Stimulated activated naive B cell treated with anti-CD40 and anti-IgM and Interleukin-4, amounts not matched to agents 10 μg/mL and 1 μg/mL and 100 μg/mL, for 72 hours (primary cell): ENCODE measurements at places on chromosomes 6 and 20.

- DNase-seq = no peak
These were observed 476 bp downstream of the SNRPC start for GRCh38 chr6:34757687-34758274.

DNA sequence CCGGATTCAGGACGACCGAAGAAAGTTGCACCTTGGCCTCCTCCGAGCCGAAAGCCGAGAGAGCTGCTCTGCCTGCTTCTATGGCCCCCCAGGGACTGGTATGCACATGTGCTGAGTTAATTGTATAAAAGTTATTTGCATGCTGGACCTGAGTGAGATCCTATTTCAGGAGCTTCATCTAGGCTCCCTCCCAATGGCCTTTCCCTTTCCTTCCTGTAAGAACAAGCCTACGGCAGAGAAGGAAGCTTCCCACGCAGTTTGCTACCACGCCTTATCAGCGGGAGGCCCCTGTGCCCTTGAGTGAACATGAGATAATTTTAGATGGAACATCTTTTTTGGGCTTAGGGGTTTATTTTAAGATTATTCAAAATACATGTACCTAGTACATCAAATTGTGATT, 65.9 kb downstream of the RIN2 start:
- no peak for DNase-seq

GRCh38 chr20:2234598-2235191, 61.1 kb upstream of the TGM3 start:
- no peak for DNase-seq

DNA sequence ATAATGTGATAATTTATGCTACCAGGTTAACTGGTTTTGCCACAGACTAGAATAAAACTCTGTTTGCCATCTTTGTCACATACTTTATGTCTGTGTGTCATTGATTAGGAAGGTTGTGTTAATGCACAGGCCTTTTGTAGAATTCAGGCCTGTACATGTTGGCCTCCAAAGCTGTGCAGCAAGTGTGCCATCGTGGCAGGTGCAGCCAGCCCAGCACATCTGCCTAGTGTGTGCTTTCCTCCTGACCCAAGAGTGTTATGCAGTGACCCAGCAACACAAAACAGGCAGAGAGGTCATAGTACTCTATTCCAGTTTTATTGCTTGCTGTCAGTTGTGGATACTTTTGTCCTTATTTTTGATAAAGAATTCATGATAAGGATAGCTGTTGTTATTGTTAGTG, 3.7 kb downstream of the MAP3K4 start:
- DNase-seq = no peak

GRCh38 chr6:46350714-46351113, 140.5 kb downstream of the RCAN2 start:
- no peak for DNase-seq

GRCh38 chr6:2752477-2753109, 1.9 kb upstream of the MYLK4 start:
- no peak for DNase-seq

GRCh38 chr20:22810626-22811569, 224.2 kb upstream of the SSTR4 start:
- DNase-seq = no peak

- DNase-seq = no peak
These were observed 736.9 kb upstream of the MARCKS start for GRCh38 chr6:113120224-113120581.

DNA sequence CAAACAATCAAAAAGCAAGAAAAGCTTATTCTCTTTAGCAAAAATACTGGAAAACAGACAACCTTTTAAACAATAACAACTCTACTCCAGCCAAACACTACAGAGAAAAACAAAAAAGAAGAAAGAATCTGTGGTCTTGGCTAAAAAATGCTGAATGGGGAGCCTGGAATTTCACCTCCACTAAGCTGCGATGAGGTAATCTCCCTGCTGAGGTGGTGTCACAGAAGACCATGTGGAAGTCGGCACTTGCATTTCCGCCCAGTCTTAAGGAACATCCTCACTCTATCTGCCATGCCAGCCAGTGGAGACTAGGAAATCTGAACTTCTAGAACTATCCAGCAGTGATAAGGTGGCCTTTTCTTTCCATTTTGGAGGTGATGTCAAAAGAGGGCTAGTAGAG, 1026.8 kb upstream of the EPHA7 start:
- no peak for DNase-seq

DNA sequence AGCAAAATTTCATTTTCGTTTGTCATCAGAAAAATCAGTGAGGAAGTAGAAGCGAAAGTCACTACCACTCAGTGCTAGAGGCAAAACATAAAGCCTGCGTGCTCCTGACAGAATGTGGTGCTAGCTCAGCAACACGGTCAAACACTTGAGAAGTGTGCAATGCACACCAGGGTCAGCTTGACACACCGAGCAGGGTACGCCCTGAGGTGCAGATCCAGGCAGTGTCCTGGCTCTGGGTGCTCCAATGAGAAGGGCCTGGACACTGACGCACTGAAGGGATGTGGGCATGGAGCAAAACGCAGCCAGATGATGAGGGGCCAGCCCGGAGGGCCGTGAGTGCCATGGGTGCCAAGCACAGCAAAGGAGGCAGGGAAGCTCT, 5.9 kb downstream of the RNASET2 start:
- peak; percentile 18 for DNase-seq

GRCh38 chr20:1060985-1061384, 57.4 kb upstream of the PSMF1 start:
- no peak for DNase-seq

- DNase-seq = no peak
These were observed 11.9 kb downstream of the ADGRF4 start for GRCh38 chr6:47710295-47710694.

DNA sequence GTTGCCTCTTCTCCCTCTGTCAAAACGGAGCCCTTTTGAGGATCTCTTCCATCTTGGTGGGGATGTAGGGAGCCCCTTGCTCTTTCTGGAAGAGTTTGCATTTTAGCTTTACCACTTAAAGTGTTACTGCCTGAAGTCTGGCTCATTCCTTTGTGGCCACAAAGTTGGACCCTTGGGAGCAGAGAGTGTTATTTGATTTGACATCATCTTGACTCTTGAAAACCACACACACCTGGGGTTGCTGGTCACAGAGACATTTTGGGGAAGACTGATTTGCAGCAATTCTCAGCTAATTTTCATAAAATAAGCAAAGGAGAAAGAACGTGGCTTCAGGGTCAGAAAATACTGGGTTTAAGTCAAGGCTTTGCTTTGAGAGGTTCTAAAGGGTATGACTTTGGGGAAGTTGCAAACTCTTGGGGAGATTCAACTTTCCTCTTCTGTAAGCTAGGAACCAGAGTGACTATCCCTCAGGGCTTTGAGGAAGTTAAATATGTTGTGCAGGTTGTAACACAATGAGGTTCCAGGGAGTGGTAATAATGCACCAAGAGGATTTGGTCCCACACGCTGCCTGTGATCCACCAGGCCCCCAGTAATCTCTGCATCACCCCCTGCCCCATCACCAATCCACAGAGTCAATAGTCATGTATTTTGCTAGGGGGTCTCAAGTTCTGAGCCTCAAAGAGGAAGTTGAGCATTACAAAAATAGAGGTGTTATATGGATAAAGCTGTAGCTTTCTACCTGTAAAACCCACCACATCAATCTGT, 141.6 kb upstream of the SLC24A3 start:
- DNase-seq = peak; percentile 28

GRCh38 chr6:158760618-158761250, 58.4 kb downstream of the EZR start:
- DNase-seq = no peak

- DNase-seq = no peak
These were observed 33.5 kb upstream of the LRFN2 start for GRCh38 chr6:40620574-40621240.

- DNase-seq = no peak
These were observed 9.3 kb downstream of the SLC9A8 start for GRCh38 chr20:49821870-49822331.

GRCh38 chr6:8944548-8944947, 509.2 kb upstream of the SLC35B3 start:
- no peak for DNase-seq

- no peak for DNase-seq
These were observed 25.0 kb downstream of the CYB5R4 start for GRCh38 chr6:83884523-83884922.

DNA sequence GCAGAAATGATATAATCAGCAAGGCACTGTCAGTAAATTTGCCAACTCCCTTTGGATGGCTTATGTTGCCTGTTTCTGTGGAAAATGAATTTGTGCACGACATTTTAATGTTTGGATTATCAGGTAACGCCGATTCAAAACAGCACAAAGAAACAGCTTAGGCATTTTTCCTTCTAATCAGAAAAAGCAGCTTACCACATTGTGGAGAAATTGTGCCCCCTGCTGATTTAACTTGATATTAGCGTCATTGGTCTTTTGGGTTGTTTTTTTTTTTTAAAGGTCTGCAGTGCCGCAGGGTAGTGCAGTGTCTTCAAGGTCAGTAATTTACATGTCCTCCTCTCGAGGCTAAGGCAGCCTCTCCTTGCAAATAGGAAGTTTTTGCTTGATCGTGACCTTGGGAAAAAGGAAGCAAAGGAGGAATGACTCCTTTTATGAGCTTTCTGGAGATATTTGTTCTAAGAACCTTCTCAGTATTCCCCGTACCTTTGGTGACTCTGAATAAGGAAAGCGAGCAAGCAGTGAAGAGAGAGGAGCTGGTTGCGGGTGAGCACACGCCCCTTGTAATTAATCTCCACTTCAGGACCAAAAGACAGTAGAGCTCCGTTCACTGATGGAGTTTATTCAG, 79.1 kb downstream of the ELOVL4 start:
- DNase-seq = peak; percentile 6

GRCh38 chr6:151451417-151451949, 443 bp downstream of the RMND1 start:
- DNase-seq = no peak

DNA sequence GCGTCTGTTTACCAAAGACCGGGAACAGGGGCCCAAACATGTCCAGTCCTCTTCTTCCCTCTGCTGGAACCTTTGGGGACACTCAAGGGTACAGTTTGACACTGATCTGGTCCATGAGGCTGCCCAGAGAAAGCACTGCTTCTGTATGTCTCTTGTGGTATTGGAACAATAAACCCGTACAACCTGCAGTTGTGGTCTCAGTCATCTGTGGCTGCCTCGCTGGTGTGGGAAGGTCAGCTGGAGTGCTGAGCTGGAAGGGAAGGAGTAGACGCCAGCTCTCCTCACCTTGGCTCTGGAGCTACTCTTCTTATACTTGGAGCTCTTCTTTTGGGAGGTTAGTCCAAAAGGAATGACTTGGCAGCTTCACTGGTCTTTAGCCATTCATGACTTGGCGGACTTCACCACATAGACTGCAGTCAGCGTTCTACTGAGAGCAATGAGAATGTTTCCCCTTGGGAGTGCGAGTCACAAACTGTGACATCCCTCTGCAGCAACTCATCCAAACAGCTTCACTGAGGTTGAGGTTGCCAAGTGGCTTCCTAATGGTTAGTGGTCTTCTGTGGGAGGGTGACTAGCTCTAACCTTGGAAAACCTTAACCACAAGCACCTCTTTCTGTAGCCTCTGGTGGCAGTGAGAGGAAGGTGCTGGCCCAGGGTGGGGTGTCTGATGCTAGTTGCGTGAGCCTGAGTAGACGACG, 81.2 kb downstream of the ASXL1 start:
- DNase-seq = peak; percentile 69

- DNase-seq = no peak
These were observed 344.7 kb downstream of the CDH26 start for GRCh38 chr20:60302875-60303274.

DNA sequence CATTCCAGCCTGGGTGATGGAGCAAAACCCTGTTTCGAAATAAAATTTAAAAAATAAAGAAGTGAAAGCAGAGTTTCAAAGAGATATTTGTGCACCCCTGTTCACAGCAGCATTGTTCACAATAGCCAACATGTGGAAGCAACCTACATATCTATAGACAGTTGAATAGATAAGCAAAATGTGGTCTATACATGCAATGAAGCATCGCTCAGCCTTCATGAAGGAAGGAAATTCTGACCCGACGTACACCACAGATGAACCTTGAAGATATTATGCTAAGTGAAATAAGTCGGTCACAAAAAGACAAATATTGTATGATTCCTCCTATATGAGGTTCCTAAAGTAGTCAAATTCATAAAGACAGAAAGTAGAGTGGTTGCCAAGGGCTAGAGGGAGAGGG, 6.5 kb upstream of the NCOA6 start:
- DNase-seq = no peak

DNA sequence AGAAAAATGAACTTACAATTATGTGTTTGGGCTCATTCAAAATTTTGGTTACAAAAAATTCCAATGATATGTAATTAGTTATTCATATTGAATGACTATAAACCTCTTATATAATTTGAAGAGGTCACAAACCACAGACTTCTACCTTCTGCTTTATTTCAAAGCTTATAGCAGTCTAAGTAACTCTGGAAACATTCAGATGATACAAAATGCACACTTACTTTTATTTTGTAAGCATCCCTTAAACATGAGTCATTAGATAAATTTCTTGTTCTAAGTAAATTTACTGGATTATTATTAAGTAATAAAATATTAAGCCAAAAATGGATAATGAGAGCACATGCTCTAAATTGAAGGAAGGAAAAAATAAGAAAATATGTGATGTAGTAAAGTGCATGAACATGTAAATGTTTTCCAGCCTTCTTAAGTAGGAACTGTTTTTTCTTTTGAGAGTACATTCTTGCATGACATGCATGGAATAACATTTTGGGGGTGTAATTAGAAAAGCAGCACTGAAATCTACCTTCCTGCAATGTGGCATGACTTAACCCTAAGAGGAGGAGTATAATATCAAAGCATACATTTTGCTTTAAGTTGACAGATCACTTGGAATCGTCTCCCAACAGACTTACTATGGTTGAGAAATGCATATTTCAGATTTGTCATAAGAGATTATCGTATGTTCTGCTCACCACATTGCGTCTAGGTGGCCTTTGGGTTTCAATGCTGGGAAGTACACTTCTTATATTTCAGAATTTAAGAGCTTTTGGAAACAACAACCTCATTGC, 372.7 kb upstream of the HSF2 start:
- DNase-seq = no peak

- DNase-seq = no peak
These were observed 76.8 kb downstream of the FYN start for GRCh38 chr6:111796310-111796918.

GRCh38 chr6:108222504-108222903, 38.3 kb downstream of the SNX3 start:
- DNase-seq = no peak

DNA sequence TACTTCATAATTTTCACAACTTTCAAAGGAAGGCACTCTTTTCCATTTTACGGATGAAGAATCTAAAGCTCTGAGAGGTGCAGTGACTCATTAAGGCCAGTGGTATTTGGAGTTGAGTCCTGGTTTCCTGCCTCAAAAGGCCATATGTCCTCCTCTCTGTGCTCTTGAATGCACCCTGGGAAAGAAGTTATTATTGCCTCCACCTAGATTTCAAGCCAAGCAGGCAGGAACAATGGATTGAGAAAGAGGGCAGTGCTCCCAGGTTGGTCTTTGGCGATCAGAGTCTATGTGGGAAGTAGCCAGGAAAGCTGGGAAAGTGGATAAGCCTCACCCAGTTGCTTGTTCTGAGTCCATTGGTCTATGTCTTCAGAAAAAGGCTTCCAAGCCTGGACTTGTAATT, 165.0 kb downstream of the MAFB start:
- no peak for DNase-seq

GRCh38 chr6:125910527-125910926, 46.0 kb upstream of the HINT3 start:
- DNase-seq = no peak
